H9 (cell line): ENCODE measurements at places on chromosomes 2 and 18. TPM values are rescaled to one million over a fixed set of nuclear protein-coding genes. Genes with fewer than 3 reads are reported as not detected.

- no peak for DNase-seq
These were observed 118.1 kb downstream of the MYO1B start for GRCh38 chr2:191363267-191363666.

GRCh38 chr18:24200494-24201290 lies 61.8 kb downstream of the CABYR start:
- no peak for DNase-seq

DNA sequence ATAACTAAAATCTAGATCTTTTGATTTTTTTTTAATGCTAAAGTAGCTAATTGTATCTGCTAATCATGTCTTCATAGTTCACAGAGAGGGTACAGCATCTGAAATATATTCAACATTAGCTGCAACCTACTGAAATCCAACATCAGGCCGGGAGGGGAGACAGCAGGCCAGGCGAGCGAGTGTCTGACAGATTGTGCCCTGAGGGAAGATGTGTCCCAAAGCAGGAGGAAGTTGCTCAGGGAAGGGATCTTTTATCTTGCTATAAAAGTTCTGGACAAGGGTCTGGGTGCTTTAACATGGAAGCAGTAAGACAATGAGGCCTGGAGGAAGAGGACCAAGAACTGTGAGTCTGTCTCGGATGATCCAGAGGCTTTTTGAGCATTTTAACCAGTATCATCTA lies 274.1 kb downstream of the AFF3 start:
- no peak for DNase-seq

- no peak for DNase-seq
These were observed 167.8 kb upstream of the VRK2 start for GRCh38 chr2:57878866-57879210.

- no peak for DNase-seq
These were observed 36.6 kb upstream of the STAT1 start for GRCh38 chr2:191050640-191050987.

C1GALT1C1L gene
- not detected in 2 replicates for total RNA-seq

NAGK gene
- total RNA-seq, result 74.4 and 75.1 TPM in 2 replicates

CRYGD gene
- not detected in 2 replicates for total RNA-seq

DNA sequence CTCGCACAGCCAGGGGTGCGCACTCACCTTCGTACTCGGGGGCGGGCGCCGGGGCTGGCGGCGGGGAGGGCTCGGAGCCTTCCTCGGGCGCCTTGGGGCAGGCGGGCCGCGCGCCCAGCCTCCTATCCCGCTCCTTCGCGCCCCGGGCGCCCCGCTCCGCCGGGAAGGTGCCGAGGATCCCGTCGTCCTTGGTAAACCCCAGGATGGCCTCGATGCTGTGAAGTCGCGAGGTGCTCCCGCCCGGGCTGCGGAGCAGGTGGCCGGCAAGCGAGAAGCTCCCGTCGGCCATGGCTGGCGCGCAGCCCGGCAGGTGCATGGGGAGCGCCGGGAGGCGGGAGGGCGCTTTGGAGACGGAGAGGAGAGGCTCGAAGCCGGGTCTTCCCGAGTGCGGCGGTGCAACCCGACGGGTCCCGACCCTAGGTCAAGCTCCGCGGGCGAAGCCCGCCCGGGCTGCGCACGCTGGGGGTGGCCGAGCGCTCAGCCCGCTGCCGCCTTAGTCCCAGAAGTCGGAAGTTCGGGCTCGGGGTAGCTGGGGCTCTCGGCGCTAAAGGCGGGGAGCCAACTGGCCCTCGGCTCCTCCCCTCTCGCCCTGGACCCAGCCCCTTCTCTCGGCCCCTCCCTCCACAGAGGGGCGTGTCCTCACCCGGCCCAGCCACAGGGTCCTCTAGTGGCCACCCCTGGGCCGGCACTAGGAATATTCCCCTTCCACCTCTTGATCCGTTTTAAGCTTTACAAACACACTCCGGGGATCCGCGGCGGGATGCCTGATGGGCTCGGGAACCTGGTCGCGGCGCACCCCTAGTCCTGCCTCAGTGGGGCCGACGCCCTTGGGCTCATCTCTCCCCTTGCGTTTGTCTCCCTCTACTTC lies at the start of gene RAX:
Gene RAX (minus strand): TSS at position 564 of the 868 bp plus-strand sequence. CDS start 248 bp downstream, at position 316.
- DNase-seq, result peak; percentile 92

GRCh38 chr18:25672490-25672889 lies 320.5 kb upstream of the ZNF521 start:
- DNase-seq, result peak; percentile 82

KCNIP3 gene
- total RNA-seq, result 1.5 TPM in 2 replicates

- no peak for DNase-seq
These were observed 40.7 kb upstream of the GALR1 start for GRCh38 chr18:77208964-77209363.

LYPD6B gene
- total RNA-seq, result 1.0 and 2.0 TPM in 2 replicates

- no peak for DNase-seq
These were observed 45.3 kb downstream of the CD28 start for GRCh38 chr2:203751685-203752271.

DSEL gene
- 5.3 and 6.0 TPM in 2 replicates for total RNA-seq

GRCh38 chr18:50315100-50315871 lies 27.8 kb upstream of the CXXC1 start:
- DNase-seq, result no peak

DNA sequence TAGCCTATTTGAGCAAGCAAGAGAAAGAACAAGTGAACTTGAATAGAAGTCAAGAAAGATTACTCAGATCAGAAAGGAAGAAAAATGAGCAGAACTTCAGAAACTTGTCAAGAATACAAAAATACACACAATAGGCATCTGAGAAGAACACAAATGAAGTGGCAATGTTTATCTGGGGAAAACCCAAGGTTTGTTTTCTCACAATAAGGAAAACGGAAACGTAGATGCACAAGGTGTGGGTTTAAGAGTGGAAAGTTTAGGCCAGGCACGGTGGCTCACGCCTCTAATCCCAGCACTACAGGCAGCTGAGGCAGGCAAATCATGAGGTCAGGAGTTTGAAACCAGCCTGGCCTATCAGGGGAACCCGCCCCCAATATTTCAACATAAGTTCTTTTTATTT lies 159.5 kb upstream of the GYPC start:
- no peak for DNase-seq

ICOS gene
- total RNA-seq, result not detected in 2 replicates

C1QL2 gene
- 0.81 and 0.90 TPM in 2 replicates for total RNA-seq

GPR17 gene
- total RNA-seq, result 0.35 TPM in 1 of 2 replicates, not detected in the other

GRCh38 chr2:232483311-232483922 lies 4.2 kb downstream of the ECEL1 start:
- DNase-seq, result peak; percentile 20

- DNase-seq, result no peak
These were observed 231.5 kb downstream of the SLC8A1 start for GRCh38 chr2:40220177-40220925.

DNA sequence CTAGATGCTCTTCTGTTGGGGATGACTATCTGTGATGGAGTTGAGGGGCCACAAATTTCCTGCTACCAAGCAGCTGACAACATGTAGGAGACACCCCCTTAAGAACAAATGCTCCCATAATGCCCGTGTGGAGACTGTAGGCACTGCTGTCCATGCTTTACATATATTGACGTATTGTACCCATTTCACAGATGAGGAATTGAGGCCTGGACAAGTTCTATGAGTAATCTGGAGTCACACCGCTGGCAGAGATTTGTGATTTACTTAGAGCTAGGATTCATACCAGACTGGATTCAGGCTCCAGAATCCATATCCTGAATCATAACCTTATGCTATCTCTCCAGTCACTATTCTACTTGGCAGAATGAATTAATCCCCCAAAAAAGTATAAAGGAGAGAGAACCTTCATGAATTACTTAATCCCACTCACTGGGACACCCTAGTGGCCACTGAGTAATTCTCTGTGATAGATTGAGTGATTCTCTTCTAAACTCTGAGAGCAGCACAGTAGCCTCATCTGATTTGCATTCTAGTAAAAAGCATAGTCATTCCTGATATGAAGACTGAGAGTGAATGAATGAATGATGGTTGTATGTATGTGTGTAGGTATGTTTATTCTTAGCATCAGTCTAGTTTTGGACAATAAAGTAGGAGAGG lies 460.7 kb upstream of the MEIS1 start:
- DNase-seq, result no peak

- peak; percentile 49 for DNase-seq
These were observed 143.0 kb downstream of the ARL6IP6 start for GRCh38 chr2:152861349-152861942.

DNA sequence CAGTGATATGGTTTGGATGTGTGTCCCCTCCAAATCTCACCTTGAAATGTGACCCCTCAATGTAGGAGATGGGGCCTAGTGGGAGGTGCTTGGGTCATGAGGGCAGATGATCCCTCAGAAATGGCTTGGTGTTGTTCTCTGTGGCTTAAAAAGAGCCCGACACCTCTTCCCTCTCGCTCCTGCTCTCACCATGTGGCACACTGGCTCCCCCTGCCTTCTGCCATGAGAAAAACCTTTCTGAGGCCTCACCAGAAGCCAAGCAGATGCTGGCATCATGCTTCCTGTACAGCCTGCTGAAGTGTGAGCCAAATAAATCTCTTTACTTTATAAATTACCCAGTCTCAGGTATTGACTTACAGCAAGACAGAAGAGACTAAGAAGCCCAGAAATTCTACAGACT lies 357.1 kb downstream of the NRXN1 start:
- peak; percentile 58 for DNase-seq

GRCh38 chr18:36176177-36176584 lies 11.1 kb upstream of the MOCOS start:
- DNase-seq, result no peak

CNTNAP5 gene
- 0.39 and 0.48 TPM in 2 replicates for total RNA-seq

DNA sequence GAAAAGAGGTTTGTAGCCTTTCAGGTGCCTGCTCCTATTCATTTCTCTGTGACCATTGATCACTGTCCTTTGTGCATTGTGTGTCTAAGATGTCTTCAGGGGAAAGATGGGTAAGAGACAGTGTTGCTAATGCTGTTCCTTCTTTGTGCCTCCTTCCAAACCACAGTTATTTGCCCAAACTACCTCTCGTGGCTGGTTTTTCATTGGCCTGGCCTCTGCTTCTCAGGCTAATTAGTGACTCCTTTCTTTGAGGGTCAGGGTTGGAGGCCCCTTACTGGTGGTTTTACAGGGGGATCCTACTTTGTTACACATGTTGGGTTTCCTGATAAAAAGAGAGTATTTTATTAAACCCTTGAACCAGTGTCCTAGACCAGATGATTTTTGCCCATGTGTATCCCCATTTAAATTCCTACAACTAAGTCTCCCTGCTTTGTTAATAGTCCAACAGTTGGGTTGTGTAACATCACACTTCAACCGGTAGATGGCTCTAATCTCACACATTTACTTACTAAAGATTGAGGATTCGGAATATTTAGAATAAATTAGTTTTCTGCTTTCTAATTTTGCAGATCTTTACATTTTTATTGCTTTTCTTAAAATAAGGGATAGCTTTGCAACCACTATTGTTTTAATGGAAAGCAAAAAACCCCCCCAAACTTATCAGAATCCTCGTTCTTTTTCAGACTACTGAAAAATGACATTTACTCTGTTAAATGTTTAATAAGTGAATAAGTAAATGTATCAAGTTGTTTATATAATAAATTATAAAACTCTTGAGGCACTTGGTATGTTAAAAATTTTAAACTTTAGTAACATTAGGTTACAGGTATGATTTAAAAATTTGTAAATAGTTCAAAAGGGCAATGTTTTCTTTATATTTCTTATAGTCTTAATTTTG lies 2.4 kb downstream of the MARS2 start:
- DNase-seq, result no peak

UGT1A4 gene
- total RNA-seq, result not detected in 2 replicates

TCF4 gene
- 85.8 and 99.4 TPM in 2 replicates for total RNA-seq

DNA sequence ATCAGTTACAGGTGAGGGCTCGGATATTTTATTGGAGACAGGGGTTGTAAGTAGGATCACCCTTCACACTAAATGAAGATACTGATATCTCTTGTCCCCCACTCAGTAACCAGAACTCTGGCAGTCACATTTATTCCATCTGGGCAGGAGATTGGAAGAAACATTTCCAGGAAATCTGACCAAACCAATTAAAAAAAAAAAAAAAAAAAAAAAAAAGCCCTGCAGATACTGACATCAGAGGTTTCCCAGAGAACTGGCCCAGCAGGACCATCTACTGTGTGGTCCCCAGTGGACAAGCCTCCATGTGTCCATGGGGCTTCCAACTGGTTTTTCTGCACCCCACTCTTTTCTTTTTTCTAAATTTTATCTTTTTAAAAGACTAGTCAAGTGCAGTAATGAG lies 41.3 kb downstream of the SH2D6 start:
- DNase-seq, result no peak

REG3G gene
- total RNA-seq, result not detected in 2 replicates

DNA sequence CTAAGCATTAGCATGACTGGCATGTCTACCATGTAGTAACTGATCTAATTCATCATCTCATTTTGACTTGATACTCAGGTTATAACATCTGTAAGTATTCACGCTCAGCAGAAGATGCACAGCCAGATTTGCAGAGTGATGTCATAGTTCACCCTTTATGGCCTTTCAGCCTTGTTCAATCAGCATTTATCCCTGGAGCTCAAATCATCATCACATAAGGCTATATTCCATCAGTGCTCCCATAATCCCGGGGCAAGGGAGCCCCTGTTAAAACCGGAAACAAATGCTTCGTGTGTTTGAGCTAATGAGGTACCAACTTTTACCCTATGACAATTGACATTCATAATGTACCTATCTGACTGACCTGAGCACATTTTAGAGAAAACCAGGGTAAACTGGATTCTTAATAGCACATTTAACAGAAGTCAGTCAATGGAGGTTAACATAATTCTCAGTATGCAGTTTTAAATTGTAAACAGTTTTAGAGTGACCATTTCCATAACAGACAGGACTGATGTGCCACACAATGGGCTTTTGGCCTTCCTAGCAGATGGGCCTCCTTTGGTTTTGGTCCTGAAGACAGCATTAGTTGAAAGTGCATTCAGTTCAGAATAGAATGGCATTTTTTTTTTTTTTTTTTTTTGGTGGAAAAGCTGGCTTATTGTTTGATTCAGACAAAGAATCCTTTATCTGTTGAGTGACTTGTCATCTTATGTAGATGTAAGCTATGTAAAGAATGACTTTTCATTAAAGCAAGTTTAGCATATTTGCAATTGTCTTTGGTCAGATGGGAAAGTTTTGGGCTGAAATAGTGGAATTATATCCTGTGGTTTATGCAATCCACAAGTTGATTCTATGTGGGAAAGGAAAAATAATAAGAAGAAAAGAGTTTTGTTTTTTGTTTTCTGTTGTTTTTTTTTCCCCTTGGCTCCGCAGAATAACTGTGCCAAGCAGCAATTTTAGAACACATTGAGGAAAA lies 866.0 kb upstream of the ACVR2A start:
- no peak for DNase-seq

RAB17 gene
- total RNA-seq, result 25.9 and 31.9 TPM in 2 replicates
